ENCODE measurements at places on chromosomes 16 and 17.

DNA sequence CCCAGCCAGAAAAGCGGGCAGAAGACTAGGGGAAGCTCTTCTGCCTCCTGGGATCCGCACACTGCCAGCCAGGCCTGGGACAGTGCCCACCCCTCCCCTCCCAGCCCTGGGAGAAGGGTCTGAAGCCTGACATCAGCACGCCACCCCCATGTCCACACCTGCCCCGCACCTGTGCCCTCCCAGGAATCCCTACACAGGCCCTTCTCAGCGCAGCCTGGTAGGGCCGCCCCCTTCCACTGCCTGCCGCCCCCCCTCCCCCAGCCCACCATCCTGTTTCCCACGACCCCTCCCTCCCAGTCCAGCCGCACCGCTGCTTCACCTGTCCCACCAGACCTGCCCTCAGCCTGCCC, 10.6 kb downstream of the ENPP7 start:
- DNase-seq: no peak

DNA sequence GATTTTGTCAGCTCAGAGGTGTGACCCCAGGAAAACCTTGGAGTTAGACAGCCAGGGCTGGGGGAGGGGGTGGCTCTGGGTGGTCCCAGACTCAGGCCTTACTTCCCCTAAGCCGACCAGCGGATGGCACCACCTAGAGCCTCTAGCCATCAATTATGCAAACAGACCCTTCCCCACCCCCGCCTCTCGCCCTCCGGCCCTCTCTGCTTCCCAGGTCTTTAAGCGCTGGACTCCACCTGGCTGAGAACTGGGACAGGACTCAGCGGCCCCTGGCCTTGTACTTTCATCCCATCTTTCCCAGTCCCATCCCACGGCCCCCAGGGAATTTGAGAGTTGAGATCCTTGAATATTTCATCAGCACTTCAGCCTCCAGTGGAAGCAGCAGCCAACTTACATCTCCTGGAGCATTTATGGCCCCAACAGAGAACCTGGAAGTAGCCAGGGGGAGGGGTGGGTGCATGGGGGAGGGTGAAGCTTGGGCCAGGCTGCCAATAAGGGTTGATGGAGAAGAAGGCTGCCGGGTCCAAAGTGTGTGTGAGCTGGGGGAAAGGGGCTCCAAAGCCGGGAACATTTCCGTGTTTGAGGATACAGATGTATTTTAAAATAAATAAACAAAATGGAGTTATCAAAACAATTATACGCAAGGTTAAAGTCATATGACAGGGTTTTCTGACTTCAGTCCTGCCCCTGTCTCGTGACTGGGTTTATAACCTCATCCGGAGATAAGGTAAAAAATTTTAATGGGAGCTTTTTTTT, 7.5 kb upstream of the JUP start:
- no peak for DNase-seq

DNA sequence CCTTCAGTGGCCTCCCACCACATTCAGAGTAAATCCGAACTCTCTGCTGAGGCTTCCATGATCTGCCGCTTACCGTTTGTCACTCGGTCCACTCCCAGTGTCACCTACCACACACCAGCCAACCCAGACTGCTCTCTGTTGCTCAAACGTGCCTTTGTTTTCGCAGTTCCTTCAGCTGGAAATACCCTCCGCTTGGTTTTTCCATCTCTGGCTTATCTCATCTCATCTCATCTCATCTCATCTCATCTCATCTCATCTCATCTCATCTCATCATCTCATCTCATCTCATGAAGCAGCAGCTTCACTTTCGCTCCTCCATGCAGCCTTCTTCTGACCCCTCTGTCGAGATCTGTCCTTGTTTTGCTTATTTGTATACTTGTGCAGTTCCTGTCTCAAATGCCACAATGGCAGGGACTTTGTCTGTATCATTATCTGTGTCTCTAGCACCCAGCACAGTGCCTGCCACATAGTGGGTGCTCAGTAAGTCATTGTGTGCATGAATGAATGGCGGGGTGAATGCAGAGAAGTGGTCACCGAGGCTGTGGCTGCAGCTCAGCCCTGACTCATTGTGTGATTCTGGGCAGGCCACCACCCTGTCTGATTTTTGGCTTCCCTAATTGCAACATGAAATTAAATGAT, 3.8 kb upstream of the SNX20 start:
- DNase-seq: peak; percentile 50

DNA sequence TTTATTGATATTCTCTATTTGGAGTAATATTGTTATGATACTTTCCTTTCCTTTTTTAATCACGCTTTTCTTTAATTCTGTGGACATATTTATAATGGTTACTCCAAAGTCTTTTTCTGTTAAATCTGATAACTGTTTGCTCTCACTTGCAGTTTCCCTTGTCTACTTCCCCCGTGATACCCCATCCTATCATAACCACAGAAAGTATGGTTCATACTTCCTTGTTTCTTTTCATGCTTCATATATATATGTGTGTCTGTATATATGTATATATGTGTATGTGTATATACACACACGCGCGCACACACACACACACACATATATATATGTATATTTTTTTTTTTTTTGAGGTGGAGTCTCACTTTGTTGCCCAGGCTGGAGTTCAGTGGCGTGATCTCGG, 23.5 kb downstream of the SPECC1 start:
- DNase-seq: peak; percentile 49

- DNase-seq: no peak
Observed at GRCh38 chr16:26863931-26864330, 202.8 kb upstream of the C16orf82 start.

GRCh38 chr16:20102521-20102920, 28.8 kb upstream of the GPR139 start:
- DNase-seq: no peak

Data from hematopoietic multipotent progenitor cell treated with erythropoietin and hydrocortisone succinate and interleukin-3 and kit ligand, for 6 days (in vitro differentiated cells).